ENCODE measurements at places on chromosomes 3 and 15.

DNA sequence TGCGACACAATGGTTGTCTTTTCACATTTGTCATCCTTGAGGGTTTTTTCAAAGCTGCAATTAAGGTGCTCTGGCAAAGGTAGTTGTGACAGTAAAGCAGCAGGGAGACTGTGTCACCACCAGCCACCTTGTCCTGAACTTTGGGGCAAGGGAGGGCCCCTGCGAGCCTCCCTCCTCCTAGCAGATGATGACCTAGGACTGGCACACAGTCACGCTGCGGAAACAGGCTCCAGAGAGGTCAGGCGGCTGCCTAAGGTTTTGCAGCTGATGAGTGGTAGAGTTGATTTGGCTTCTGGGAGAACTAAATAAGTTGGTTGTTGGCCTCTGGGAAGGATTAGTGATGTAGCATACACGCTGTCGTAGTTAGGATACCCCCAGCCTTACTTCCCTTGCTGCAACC lies 62.7 kb downstream of the PDIA5 start:
- DNase-seq: no peak

- DNase-seq: no peak
These were observed 51.5 kb upstream of the DCUN1D1 start for GRCh38 chr3:183031826-183032225.

GRCh38 chr3:155876503-155876902 lies 6.1 kb downstream of the GMPS start:
- DNase-seq: no peak

DNA sequence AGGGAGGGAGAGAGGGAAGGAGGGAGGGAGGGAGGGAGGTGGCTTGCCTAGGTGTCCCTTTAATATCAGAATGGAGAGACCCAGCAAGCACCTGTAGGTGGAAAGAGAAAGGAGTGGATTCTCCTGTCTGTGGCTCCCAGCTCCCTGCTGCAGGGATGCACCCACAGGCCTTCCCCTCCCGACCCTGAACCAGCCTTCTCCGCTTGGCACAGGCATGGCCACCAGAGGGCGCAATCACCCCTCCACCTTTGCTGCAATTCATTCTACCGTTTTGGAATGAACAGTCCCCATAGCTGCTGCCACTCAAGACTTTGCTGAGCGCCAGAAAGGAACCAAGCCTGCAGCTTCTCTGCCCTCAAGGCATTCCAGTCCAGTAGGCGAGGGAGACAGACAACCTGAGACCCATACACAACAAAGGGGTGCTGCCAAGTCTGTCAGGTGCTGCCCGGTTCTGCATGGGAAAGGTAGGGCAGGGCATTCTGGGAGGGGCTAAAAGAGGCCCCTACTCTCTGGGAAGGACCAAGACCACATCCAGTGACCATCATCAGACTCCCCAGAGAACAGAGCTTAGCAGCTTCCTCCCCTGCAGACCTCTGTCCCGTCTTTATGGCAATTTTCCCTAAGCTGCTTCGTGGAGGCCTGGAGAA lies 4.9 kb downstream of the TLR9 start:
- DNase-seq: peak; percentile 88

- no peak for DNase-seq
These were observed 240.0 kb downstream of the MBNL1 start for GRCh38 chr3:152508705-152509104.

DNA sequence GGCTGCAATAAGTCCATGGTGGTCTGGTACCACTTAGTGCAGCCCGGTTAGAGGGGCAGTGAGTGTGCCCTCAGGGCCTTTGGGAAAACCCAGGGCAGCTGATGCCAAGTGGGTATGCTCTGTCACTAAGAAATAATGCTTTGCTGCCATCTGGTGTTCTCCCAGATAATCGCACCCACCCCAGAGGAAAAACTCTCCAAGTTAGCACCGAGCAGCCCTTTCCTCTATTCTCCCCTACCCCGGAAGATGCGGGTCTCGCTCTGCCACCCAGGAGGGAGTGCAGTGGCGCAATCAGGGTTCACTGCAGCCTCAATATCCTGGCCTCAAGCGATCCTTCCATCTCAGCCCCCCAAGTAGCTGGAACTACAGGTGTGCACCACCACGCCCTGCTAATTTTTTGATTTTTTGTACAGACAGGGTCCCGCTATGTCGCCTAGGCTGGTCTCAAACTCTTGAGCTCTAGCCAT lies 21.3 kb upstream of the DAPK2 start:
- DNase-seq: peak; percentile 80

GRCh38 chr15:48643776-48644466 lies 1.6 kb downstream of the FBN1 start:
- DNase-seq: no peak

DNA sequence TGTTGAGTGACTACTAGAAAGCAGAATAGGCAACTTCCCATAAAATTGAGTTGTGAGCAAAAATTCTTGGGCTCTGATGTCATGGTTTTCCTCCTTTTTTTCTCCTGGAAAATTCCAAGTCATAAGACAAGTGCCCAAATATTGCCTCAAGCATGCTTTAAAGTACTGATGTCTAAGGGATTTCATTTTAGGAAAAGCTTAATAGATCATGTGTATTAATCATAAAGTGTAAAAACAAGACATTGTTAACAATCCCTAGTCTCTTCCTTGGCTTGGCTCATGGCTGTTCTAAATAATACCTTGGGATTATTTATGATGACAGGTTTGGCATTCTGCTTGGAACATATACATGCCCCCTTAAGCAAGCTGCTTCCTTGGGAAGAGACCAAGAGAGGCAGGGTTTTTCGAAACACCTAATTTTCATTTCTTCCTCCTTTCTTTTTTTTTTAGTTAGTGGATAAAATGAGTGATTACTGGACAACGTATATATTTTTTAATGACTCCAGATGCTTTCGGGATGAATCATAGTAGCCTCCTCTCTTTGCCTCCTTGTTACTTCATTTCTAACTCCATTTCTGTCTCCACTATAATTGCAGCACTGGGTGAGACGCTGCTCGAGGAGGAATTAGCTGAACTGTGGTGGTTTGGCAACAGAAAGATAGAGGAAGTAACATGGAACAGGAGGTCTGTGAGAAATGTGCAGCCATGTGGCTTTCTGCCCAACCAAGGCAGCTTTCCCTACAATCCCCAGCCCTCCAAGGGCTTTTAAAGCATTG lies 104.9 kb downstream of the TPRG1 start:
- no peak for DNase-seq

- DNase-seq: peak; percentile 17
These were observed 430.7 kb upstream of the CFAP20DC start for GRCh38 chr3:59480486-59480995.
